NCI-H1694 treated with DMSO at 0.1 percent for 48 hours (cell line): ENCODE measurements at places on chromosomes 16 and 17.

DNA sequence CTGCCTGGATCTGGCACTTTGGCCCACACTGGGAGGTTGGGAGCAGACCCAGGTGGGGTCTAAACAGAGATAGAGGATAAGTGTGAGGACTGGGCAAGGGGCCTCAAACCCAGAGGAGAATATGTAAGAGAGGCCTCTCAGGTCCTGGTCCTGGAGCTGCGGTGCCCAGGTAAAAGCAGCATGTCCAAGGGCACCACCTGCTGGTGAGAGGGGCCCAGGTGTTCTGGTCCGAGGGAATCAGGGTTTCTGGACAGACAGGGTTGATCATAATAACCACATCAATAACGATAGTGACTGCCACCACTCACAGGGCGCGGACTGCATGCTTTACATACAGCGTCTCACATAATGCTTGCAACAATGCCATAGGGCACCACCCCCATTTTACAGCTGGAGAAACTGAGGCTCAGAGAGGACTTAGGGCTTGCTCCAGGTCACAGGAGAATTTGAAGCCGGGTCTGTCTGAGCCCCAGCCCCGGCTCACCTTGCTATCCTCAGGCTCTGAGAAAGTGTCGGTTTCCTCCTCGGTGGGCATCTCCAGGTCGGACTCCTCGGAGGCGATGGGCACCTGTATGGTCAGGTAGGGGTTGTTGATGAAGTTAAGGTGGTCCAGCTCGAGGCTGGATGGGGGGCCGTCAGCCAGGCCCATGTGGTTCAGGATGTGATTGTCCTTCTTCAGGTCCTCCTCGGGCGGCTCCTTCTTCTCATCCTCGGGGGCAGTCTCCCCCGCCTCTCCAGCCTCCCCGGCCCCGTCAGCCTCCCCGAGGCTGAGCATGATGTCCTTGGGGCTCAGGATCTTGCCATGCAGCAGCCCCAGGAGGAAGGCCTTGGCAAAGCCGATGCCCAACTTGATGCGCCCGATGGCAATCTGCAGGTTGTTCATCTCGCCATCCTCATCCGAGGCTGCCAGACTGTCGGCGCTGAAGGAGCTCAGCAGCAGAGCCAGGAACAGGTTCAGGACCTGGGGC lies 19.1 kb upstream of the CD79B start:
- DNase-seq: no peak

- DNase-seq: no peak
These were observed 21.1 kb downstream of the SMYD4 start for GRCh38 chr17:1808644-1809043.

GRCh38 chr16:1429631-1430030 lies 1.2 kb upstream of the PERCC1 start:
- no peak for DNase-seq

DNA sequence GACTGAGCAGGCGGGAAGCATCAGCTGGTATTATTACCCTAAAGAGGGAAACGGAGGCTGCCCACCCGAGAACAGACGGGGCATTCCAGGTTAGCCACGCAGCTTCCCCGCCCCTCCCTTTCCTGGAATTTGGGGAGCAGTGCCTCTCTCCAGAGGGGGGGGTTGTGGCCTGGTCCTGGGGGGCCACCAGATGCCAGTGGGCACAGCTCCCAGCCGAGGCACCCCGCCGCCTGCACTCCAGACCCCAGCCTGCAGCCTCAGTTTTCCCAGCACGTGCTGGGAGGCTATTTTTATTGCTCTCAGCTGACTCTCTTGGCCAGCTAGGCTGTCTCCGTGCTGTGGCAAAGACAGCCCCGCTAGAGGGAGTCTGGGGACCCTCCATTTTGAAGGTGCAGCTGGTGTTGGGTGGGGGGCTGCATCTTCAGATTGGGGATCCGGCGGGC lies 62.7 kb upstream of the GSE1 start:
- no peak for DNase-seq

- no peak for DNase-seq
These were observed 17.1 kb downstream of the FOXJ1 start for GRCh38 chr17:76123749-76124581.

- no peak for DNase-seq
These were observed 41.8 kb upstream of the CDH8 start for GRCh38 chr16:62077998-62078397.

DNA sequence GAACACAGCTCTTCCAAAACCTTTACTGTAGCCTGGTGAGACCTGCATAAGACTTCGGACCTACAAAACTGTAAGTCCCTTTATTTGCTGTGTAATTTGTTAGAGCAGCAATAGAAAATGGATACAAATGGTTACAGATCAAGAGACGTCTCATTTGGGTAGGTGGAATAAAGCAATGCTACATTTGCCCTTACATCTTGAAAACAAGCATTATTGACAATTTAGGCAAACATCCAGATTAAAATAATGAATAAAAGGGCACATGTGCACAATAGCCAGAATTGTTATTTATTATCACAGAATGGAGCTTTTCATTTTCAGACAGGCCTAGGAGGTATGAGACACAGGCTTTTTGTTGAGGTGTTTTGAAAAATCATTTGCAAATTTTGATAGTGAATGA lies 222.2 kb upstream of the CPHXL start:
- DNase-seq: no peak

GRCh38 chr16:22075043-22075757 lies 17.1 kb upstream of the VWA3A start:
- no peak for DNase-seq

DNA sequence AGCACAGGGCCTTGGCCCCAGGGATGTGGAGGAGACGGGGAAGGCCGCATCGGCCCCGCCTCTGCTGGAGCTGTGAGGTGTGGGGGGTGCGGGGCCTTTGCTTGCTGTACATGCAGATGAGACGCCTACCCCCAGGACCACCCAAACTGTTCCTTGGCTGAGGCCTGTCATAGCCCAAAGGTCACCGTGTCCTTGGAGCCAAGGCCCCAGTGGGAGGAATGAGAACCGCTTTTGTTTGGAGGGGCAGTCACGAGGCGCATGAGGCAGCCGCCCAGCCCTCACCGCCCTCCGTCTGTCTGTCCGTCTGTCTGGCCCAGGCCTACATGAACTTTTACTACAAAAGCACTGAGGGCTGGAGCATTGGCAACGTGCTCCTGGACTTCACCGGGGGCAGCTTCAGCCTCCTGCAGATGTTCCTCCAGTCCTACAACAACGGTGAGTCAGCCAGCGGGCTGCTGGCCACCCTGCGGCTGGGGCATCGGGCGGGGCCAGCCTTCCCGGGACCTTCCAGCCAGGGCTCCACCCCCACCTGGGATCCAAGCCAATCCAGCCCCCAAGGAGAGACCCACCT lies 8.8 kb downstream of the TAX1BP3 start:
- DNase-seq: no peak

- DNase-seq: peak; percentile 90
These were observed at the start of gene TMEM101 for GRCh38 chr17:44014437-44015172. TMEM101 (minus strand) TSS chr17:44014963; CDS start chr17:44014952, 11 bp downstream.

DNA sequence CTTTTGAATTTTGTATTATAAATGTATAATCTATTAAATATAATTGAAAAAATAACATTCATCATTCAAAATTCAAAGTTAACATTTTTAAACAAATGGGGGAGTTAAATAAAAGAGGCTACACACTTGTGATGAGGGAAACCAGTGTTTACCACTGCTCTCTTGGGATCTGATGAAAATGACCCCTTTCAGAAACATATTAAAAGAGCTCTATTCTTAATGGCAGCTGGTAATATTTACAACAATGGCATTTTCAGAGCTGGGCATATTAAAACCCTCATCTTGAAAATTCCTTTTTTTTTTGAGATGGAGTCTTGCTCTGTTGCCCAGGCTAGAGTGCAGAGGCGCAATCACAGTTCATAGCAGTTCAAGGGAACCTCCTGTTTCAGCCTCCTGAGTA lies 19.3 kb upstream of the FLCN start:
- no peak for DNase-seq

DNA sequence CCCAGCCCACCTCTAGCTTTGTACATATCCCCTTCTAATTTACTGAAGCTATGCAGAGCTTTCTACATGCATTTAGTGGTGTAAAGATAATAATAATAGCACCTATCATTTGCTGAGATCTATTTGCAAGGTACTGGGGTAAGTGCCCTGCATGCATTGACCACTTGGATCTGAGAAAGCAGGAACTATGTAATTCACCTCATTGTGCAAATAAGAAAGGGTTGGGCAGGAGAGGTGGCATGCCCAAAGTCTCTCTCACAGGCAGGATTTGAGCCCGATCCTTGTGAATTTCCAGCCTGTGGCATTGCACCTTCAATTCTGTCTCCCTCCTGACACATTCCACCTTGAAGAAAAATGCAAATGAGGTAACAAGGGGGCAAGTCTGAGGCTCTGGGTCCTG lies 352.3 kb upstream of the EEF2KMT start:
- DNase-seq: no peak

- no peak for DNase-seq
These were observed 8.2 kb downstream of the PLCD3 start for GRCh38 chr17:45123930-45124796.

DNA sequence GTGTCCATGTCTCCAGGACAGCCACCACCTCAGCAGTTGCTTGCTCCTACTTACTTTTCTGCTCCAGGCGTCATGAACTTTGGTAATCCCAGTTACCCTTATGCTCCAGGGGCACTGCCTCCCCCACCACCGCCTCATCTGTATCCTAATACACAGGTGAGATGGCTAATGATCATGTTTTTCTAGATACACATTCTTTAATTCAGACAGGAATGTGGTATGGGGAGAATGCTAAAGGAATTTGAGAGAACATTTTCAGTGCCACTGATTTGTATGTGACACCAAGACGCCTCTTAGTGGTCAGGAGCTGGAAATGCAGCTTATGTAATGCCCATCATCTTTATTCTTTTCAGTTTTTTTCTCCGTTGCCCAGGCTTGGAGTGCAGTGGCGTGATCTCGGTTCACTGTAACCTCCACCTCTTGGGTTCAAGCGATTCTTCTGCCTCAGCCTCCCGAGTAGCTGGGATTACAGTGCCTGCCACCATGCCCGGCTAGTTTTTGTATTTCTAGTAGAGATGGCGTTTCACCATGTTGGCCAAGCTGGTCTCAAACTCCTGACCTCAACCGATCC lies 8.9 kb upstream of the RAPGEFL1 start:
- peak; percentile 66 for DNase-seq

GRCh38 chr17:557371-557770 lies 157.3 kb downstream of the VPS53 start:
- DNase-seq: no peak

DNA sequence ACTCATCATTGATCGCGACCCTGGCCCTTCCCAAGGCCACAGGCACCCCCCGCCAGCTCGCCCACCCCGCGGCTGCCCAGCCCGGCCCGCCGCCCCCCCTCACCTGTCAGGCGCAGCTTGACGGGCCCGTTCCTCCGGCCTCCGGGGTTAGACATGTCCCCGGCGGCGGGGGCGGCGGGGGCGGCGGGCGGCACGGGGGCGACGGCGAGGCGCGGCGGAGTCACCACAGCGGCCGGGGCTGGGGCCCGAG lies 456 bp downstream of the SMURF2 start:
- DNase-seq: no peak

DNA sequence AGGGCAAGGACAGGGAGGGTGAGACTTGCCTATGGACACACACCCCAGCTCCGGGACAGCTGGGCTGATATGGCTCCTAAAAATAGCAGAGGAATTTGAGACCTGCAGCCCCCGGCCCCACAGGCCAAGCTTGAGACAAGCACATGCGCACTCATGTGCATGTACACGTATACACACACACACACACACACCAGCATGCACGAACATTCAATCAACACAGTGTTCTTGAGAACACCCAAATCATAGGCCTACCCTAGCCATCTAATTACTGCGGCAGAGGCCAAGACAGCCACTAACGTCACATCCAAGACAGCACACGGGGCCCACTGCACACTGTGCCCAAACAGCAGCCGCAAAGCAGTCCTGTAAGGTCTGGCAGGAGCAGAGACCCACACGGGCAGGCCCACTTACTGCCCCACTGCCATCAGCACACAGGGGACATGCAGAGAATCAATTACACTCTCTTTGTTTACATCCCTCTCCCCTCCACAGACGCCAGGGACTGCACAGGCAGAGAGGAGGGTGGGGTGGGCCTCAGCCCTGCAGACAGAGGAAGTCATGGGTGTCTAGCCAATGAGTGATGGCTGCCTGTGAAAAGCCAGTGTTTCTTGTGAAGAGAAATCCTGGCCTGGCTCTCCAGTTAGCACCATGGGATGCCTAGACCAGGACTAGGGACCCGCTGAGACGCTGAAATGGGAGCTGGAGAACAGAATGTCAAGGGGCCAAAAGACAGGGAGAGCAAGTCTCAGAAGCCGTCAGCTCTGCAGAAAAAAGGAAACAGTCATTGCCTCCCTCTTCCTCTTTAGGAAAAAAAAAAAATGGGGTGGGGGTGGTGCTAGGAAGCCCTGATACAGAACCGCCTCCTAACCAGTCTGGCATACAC lies 39.3 kb downstream of the MYO18A start:
- no peak for DNase-seq

DNA sequence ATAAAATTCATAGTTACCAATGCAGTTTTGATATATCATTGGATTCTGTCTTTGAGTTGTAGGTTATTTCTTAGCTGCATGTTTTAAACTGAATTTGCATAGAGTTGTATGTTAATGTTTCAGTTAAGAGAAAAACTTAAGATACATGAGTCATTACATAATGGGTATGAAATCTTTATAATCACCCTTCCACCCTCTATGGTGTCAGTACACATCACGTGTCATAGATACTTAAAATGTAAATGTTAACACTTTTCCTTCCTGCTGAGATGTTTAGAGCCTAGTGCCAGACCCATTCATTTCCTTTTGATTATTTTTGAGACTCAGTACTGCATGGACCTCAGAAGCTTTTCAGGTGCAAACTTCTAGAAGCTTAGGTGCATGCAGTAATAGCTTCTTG lies 20.5 kb downstream of the ZNF207 start:
- no peak for DNase-seq

DNA sequence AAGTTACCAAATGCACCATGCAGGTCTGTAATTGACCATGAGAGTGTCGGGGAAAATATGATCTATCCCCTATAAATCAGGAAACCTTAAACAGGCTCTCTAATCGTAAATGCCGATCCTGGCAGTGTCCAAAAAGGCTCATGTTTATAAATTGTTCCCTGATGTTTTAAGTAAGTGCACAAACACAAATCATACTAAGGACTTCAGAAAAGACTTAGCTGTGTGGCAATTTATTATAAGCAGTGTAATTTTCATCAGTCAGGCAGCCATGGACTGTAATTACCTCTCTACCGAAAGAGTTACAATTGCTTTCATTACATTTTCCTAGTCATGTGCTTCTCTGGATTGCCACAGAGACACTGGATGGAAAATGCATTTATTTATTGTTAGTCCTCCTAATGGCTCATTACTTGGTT lies 73.4 kb upstream of the COX10 start:
- DNase-seq: no peak

DNA sequence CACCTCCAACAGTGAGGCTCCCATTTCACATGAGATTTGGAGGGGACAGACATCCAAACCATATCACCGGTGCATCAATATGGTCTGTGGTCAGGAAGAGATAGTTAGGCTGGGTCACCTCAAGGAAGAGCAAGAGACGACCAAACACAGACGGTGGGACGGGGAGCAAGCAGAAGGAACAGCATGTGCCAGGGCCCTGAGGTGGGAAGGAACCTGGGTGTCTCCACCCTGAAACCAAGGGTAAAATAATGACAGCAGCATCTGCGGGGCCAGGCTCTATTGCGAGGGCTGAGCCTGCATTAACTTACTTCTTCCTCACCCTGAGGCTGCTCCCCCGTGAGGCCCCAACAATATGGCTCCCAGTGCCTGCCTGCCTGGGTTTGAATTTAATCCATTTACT lies 8.9 kb upstream of the PRSS21 start:
- DNase-seq: no peak

- no peak for DNase-seq
These were observed 1735.3 kb downstream of the TP53TG3F start for GRCh38 chr16:35194681-35195080.
